ENCODE measurements at places on chromosomes 13 and 19.

DNA sequence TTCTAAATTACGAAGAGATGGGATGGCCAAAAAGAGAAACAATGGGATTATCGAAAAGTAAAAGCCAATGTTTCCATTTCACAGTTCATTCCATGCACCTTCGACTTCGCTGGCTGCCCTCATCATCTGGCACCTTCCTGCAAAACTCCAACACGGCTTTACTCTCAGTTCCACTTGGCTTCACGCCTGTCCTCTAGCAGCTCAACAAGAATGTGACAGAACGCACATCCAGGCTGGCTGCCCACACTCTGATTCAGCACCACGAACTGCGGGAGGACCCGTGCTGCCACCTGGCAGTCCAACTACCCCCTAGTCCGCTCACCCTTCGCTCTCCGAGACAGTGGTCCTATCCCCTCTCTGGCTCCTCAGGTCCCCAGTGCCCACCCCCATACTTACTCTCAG is 11.7 kb downstream of the ATP7B start:
- no peak for DNase-seq

GRCh38 chr13:46855664-46856063 is 41.2 kb downstream of the HTR2A start:
- no peak for DNase-seq

DNA sequence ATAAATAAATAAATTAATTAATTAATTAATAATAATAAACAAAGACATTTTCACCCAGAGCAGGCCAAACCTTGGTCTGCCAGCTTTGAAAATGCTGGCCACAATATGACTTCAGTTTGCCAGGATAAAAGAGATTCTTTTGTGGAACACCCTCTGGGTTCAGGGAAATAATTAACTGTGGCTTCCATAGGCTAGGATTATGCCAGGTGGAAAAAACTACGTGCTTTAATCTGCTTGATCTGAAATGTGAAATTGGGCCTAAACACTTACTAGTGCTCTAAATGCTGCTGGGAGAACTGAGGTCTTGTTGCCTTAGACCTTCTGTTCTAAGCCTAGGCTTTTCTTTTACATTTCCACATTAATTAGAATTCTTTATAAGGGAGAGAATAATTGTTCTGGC is 650.0 kb downstream of the DIAPH3 start:
- no peak for DNase-seq

GRCh38 chr19:42248270-42249148 is 6.1 kb upstream of the GSK3A start:
- DNase-seq, result no peak

DNA sequence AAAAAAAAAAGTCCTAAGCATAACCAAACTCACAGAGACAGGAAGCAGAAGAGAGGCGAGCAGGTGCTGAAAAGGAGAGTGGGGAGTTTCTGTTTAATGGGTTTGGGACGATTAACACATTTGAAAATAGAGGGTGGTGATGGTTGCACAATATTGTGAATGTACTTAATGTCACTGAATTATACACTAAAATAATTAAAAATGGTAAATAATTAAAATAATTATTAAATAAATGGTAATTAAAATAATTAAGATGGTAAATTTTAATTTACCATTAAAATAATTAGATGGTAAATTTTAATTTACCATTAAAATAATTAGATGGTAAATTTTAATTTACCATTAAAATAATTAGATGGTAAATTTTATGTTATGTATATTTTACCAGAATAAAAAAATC is 74.8 kb upstream of the XPO4 start:
- no peak for DNase-seq

- DNase-seq, result no peak
These were observed 18.7 kb downstream of the PPP5C start for GRCh38 chr19:46365561-46365960.

GRCh38 chr13:111043575-111043982 is 71.5 kb upstream of the ARHGEF7 start:
- DNase-seq, result no peak

DNA sequence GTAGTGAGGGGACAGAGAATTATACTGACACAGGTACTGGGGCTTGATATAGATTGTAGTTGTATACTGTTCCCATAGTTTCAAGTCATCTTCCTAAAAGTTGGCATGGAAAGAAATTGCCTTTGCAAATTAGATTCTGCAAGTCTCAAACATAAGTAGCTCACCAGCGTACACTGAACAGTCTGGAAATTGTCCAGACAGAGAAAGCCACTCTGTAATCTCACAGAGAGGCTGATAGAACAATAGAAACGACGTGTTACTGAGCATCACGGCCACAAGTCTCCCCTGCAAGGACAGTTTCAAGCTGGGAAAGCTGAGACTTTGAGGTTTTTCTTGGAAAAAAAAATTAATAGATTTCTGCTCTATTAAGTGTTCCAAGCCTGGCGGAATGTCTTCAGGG is 228.6 kb downstream of the DNAJC15 start:
- DNase-seq, result no peak

GRCh38 chr13:44052780-44053184 is 173.1 kb downstream of the LACC1 start:
- no peak for DNase-seq

DNA sequence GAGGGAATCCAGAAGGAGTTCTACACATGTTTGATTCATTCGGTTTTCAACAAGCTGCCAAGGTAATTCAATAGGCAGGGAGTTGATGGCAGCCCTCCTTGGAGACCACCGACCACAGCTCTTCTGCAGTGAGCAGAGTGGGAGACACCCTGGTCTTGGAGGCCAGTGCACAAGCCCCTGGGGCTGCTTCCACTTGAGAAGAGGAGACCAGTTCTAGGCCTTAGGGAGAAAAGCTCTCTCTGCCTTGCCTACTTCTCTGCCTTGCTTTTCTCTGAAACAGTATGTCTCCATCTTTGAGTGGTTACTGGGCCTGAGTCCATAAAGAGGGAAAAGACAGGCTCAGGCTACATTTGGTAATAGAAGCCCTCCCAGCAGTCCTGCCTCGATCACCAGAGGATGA is 671.9 kb downstream of the UQCRFS1 start:
- DNase-seq, result no peak

GRCh38 chr19:46221981-46222610 is 7.4 kb upstream of the IGFL1 start:
- no peak for DNase-seq

GRCh38 chr19:44846455-44847143 is 502 bp downstream of the NECTIN2 start:
- no peak for DNase-seq

DNA sequence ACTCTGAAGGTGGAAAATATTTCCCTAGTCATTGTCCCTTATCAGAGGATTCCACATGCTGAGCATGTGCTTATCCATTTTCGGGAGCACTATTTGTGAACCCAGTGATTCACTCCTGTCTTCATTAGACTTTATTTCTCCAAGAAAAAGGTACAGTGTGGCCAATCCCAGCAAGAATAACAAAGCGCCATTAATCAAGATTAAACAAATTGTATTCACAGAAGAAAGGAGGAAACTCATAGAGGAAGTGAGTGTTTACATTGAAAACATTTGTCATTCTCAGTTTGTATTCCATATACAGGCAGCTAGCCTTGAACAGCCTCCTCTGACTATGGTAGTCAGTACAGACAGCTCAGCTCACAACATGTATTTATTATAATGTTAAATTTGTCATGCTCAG is 1669.9 kb upstream of the SPRY2 start:
- DNase-seq, result no peak
